ENCODE measurements at places on chromosomes 1 and 21. TPM values are rescaled to one million over a fixed set of nuclear protein-coding genes. Genes with fewer than 3 reads are reported as not detected.

Gene NUDT4B
- total RNA-seq, result 1.8 TPM

Gene CDA
- total RNA-seq, result 0.41 TPM

Gene ACBD6
- 20.2 TPM for total RNA-seq

Gene RIMS3
- total RNA-seq, result 0.55 TPM

Gene MTF2
- total RNA-seq, result 9.2 TPM

Gene CFAP141
- not detected for total RNA-seq

Gene RNU5D-1
- not detected for total RNA-seq

Gene CHIT1
- 0.31 TPM for total RNA-seq

Gene CLEC20A
- not detected for total RNA-seq

Gene LIPI
- not detected for total RNA-seq

Gene FBXO2
- total RNA-seq, result 75.6 TPM

Gene IL22RA1
- total RNA-seq, result 164 TPM

Gene NEK7
- 21.3 TPM for total RNA-seq

All from pancreas (tissue), 10 donors.